Activated naive CD8-positive, alpha-beta T cell treated with anti-CD3 and anti-CD28 coated beads, Interleukin-2, amount 10 ng/mL, durations not matched to agents 7 days and 5 days (primary cell): ENCODE measurements at places on chromosomes 5 and 9.

GRCh38 chr5:38069360-38069759 lies 189.0 kb upstream of the EGFLAM start:
- no peak for DNase-seq

DNA sequence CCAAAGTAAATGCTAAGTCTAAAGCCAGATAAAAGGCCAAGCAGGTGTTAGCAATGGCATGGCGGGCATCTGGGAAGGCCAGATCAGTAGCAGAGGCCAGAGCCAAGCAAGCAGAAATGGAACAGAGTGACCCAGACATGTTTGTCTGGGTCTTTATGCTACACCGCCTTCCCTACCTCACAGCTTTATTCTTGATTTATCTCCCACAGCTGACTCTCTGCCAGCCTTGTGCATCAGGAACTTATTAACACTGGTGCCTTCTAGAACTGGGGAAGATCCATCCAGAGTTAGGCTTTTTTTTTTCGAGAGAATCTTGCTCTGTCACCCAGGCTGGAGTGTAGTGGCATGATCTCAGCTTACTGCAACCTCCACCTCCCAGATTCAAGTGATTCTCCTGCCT lies 112.5 kb upstream of the SLC44A1 start:
- no peak for DNase-seq

- DNase-seq: no peak
Measured at GRCh38 chr5:8060953-8061429, 192.0 kb downstream of the MTRR start.

DNA sequence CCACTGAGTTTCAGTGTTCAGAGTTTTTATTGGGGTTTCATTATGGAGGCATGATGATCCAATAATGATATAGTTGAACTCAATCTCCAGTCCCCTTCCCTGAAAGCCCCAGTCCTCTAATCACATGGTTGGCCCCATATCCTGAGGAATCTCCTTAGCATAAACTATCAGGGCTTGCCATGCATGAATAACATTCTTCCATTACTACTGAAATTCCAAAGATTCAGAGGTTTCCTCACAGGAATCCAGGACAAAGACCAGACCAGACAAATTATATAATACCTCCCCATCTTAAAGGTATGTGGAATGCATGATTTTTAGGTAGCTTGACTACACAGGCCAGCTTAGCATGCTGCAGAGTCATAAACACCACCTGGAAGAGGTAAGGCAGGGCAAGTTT lies 15.5 kb upstream of the LRRTM2 start:
- DNase-seq: no peak

- DNase-seq: no peak
Measured at GRCh38 chr5:122702524-122702875, 72.4 kb upstream of the SNX2 start.

- no peak for DNase-seq
Measured at GRCh38 chr9:117737721-117738226, 33.6 kb downstream of the TLR4 start.

- DNase-seq: no peak
Measured at GRCh38 chr9:94056442-94056974, 27.8 kb upstream of the PTPDC1 start.

- no peak for DNase-seq
Measured at GRCh38 chr5:637581-638450, 25.7 kb downstream of the CEP72 start.

DNA sequence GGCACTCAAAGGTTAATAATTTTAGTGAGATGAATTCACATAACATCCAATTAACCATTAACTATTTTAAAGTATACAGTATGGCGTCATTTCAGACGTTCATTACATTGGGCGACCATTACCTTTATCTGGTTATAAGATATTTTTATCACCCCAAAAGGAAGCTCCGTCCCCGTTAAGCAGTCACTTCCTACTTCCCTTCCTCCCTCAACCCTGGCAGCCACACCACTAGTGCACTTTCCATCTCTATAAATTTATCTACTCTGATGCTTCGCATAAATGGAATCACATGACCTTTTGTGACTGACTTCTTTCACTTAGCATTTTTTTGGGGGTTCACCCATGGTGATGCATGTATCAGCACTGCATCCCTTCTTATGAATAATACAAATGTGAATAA lies 168.3 kb upstream of the PUM3 start:
- no peak for DNase-seq

- DNase-seq: no peak
Measured at GRCh38 chr9:129954868-129955550, 88.0 kb downstream of the FNBP1 start.

DNA sequence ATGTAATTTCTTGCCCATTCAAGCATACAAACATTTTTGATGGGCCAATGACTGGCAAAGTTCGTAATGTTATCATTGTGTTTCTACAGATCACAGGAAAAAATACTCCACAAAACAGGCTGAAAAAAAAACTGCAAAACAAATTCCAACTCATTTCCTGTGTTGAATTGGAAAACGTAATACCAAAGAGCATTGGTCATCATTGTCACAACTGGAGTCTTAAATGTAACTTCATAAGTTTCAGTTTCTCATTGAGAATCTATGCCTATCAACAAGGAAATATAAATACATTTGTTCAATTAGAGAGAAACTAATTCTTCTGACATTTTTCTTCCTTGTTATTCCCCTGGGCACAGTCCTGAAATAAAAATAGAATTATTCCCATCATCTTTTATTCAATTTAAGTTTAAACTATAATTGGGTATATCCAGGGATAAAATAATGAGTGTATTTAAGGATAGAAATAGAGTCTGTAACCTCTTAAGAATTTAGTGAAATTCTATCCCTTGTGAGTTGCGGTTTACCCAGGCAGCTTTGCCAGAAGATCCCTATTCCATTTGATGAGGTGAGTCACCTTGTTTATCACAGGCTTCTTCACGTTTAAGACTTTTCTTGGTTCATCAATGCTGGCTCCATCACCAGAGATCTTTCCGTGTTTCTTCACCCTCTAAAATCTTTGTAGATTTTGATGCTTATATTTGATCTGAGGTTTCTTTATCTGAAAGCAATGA lies 112.7 kb upstream of the ITGA1 start:
- no peak for DNase-seq

- no peak for DNase-seq
Measured at GRCh38 chr5:127810017-127810416, 106.8 kb downstream of the CCDC192 start.

DNA sequence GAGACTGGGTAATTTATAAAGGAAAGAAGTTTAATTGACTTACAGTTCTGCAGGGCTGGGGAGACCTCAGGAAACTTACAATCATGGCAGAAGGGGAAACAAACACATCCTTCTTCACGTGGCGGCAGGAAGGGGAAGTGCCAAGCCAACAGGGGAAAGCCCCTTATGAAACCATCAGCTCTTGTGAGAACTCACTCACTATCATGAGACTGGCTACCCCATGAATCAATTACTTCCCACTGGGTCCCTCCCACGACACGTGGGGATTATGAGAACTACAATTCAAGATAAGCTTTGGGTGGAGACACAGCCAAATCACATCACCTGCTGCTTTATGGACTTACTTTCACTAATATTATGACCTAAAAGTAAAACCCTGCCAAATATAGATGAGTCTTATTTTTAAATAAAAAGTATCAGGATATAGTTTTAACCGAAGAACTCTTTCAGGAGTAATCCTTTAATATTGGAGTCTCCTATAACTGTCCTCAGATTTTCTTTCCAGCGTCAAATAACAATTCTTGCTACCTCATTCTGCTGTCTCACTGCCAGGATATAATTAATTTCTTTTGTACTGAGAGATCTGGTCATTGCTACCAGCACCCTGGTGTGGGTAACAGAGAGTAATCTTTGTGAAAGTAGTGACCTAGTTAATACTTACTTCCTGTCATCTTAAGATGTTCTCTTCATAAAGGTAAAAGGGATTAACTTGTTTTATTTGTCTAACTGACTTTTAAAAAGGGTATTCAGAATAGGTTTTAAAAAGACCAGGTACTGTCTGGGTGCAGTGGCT lies 68.6 kb downstream of the NLN start:
- DNase-seq: no peak

GRCh38 chr5:56900858-56901578 lies 8.4 kb upstream of the SETD9 start:
- DNase-seq: no peak

GRCh38 chr5:72209147-72210115 lies 102.2 kb downstream of the MAP1B start:
- no peak for DNase-seq

DNA sequence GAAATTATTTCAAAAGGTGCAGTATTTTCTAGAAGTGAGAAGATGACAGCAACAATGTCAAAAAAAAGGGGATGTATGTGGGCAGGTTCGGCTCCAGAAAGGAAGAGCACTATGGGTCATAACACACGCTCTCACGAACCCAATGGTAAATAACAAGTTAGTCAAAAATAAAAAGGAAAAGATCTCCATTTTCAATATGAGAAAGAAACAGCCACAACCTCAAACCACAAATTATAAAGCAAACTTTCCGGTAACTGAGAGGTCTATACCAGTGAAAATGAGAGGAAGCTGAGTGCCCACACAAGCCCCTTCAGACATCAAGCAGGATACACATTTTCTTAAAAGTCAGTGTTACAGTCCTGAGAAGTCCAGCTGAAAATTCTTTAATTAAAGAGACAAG lies 398.5 kb upstream of the RPS23 start:
- no peak for DNase-seq

DNA sequence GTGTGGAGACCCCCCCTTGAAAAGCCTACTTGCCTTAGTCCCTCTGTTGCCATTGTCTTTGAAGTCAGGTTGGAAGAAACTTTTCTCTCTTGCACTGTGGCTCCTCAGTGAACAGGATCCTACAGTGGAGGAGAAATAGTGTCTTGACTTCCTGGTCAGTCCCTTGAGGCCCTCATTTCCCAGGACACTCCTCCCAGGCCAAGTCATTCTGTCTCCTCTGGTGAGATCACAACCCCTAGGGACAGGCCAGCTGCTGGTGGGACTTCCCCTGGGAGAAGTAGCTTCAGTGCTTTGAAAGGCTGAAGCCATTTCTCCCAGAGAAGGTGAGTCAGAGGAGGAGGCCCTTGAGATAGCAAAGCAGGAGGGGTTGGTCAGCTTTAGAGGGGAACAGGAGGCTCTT lies 10.1 kb upstream of the GRIA1 start:
- DNase-seq: no peak

- DNase-seq: no peak
Measured at GRCh38 chr5:94849324-94849723, 230.9 kb downstream of the SLF1 start.

- DNase-seq: no peak
Measured at GRCh38 chr5:53339962-53340540, 140.4 kb upstream of the FST start.

DNA sequence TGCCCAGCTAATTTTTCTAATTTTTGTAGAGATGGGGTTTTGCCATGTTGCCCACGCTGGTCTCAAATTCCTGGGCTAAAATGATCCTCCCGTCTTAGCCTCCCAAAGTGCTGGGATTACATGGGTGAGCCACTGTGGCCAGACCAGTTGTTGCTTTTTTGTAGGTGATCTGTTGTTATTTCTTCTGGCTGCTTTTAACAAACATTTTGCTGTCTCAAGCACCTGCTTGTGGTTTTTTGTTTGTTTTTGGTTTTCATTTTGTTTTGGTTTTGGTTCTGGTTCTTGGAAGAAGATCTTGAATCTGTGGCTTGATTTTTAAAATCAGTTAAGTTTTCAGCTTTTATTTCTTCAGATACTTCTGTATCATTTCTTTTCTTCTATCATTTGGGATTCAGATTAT lies 21.1 kb downstream of the ERCC6L2 start:
- DNase-seq: no peak

GRCh38 chr5:77210964-77211690 lies 647 bp downstream of the PDE8B start:
- DNase-seq: peak; percentile 34

DNA sequence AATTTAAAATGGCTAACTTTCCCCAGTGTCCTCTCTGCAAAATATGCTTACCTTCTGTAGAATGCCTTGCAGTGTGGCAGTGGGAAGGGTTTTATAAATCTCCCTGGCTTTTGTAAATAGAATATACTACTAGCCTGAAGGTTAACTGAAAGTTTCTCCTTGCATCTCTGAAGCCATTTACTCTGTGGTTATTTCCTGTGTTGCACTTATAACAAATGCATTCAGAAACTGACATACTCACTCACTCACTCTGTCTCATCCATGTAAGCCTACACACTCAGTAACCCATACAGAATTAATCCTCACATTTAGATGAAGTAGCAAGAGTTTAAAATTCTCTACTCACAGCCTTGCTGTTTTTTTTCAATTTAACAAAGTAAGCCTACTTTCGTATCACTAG lies 87.1 kb upstream of the SH3GL2 start:
- DNase-seq: no peak

GRCh38 chr5:158463188-158463587 lies 604.2 kb upstream of the CLINT1 start:
- no peak for DNase-seq

- no peak for DNase-seq
Measured at GRCh38 chr5:89706731-89707130, 702.8 kb downstream of the CETN3 start.

DNA sequence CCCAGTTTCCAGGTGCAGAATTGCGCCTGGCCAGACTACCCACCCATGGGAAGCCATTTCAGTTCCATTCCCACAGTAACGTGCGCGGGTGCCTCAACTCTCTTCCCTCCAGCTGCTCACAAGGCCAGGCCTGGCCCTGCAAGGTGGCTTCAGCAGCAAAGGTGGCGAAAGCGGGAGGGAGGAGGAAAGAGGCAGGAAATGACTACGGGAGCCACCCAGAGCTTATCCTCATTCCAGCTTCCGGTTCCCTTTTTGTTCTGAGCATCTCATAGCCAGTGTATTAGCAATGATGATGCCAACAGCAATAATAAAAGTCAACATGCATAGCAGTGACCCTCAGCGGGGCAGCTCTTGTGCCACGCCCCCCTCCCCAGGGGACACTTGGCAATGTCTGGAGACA lies 101.5 kb upstream of the BOD1 start:
- DNase-seq: no peak

GRCh38 chr9:115038178-115038577 lies 79.8 kb downstream of the TNC start:
- no peak for DNase-seq

GRCh38 chr5:17224858-17225511 lies 7.6 kb downstream of the BASP1 start:
- no peak for DNase-seq

DNA sequence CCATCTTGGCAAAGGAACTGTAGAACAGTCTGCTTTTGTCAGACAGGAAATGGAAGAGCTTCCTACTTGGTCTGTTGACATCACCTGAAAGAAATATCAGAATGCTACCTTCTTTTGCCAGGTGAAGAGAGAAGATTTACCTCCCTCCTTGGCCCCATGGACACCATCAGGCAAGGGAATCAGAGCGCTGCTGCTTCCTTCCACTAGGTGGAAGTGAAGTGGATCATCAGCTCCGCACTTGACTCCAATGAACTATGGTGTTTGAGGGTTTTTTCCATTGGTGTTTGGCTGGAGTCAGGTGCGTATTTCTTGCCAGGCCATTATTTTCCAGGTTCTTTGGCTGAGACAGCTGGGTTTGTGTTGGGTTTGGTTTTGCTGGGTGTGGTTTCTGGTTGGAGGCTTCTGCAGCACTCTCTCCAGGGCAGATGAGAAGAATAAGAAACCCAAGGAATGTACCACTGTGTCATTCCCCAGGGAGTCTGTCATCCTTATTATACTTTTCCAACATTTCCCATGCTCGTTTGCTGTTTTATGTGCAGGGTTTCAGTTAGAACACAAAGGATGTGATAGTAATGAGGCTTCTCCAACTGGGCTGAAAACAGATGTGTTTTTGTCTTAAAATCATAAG lies 12.4 kb downstream of the SPATA31E1 start:
- no peak for DNase-seq
